ENCODE measurements at places on chromosomes 12 and 14. TPM values are rescaled to one million over a fixed set of nuclear protein-coding genes. Genes with fewer than 3 reads are reported as not detected.

GRCh38 chr14:103123634-103124500 is 606 bp downstream of the TNFAIP2 start:
- DNase-seq = peak; percentile 52

GRCh38 chr14:33950320-33951182 is at the start of gene EGLN3:
EGLN3 (minus strand) TSS chr14:33951074; CDS start chr14:33950752, 322 bp downstream.
- DNase-seq = peak; percentile 83

DNA sequence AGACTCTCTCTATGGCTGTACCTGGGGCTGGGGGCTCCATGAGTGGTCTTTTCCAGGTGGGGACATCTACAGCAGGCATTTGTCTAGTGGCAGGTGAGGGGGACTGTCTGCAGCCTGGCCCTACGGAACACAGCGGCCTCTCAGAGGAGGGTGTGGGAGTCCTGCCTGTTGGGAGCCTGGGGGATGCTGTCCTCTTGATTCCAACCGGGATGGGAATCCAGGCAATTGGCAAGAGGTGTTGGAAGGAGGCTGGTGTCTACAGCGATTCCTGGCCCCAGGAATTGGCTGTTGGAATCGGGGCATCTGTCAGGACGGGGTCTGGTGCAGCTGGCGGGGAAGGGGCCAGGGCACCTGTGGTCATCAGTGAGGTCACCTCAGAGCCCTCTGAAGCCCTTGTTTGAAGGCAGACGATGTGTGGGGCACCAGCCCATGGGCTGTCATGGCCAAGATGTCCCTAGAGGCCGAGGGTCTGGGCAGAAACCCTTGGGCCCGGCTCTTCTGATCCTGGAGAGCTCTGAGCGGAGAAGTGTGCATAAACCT is 386.3 kb downstream of the TMEM121 start:
- DNase-seq = no peak

The EPYC gene
- not detected for total RNA-seq

The AGAP2 gene
- total RNA-seq = 0.46 TPM
